Fibroblast of skin of left quadriceps (primary cell): ENCODE measurements at places on chromosomes 3 and 15.

DNA sequence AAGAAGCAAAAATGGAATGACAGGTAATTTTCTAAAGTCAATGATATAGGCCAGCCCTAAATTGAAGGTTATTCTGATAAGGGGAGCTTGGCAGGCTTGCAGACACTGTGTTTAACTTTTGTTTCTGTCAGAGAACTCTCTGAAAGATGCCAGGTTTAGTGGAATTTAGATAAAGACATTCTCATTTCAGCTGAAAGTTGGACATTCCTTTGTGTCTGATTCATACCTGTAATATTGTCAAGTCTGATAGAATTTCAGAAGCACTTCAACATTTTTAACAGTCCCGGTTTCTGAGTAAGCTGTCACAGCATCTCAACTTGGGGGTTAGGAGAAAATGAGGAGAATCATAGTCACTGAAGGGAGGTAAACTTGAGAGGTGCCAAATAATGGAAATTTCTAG, 84.0 kb downstream of the DIPK2A start:
- DNase-seq, result peak; percentile 26

DNA sequence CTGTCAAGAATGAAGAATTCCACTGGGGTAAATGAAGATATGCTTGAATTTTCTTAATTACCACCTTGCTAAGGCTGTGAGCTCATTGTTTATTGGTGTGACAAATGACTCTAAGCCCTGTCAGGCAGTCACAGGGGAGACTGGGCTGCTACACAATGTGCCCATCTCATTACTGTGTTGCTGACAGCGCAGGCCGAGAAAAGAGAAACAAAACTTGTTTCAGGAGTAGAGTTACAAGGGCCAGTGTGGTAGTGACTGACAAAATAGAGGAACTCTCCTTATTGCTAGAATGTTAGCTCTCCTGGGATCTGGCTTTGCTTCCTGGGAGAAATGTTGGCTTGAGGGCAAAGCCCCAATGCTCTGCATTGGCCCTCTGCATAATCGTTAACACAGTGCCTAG, 130.4 kb upstream of the CRBN start:
- no peak for DNase-seq

- DNase-seq, result no peak
These were observed 365.0 kb upstream of the EPHA6 start for GRCh38 chr3:96449346-96449745.

DNA sequence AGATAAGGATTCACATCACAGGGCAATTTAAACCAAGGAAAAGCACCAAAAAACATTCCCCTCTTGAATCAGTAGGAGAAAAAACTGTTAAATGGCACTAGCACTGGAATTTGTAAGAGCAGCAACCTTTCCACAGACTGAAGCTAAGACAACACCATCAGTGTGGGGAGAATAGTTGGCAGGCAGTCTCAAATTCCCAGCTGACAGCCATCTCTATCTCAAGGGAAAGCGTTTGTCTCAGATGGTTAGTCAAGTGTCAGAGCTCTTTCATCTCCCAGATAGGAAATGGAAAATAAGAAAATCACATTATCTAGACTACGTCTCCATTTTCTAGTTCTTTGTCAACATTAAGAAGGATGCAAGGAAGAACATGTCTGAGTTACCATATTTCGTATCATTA, 228.7 kb downstream of the WDR72 start:
- no peak for DNase-seq

DNA sequence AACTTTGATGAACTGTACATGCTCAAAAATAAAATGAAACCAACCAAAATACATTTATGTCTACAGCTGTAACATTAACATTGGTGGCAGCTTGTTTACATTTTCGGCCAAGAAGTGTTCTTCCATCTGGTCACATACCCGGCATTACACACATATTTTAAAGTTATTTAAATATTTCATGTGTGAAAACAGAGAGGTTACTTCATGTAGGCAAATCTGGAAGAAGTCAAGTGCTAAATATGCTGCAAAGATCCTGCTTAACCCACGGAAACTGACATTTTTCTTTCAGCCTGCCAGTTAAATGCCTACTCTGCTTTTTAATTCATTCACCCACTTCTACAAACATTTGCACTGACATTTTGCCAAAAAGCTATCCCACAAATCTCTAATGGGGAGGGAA, 69.7 kb downstream of the MB21D2 start:
- DNase-seq, result peak; percentile 53
